ENCODE measurements at places on chromosomes 5 and 9.

DNA sequence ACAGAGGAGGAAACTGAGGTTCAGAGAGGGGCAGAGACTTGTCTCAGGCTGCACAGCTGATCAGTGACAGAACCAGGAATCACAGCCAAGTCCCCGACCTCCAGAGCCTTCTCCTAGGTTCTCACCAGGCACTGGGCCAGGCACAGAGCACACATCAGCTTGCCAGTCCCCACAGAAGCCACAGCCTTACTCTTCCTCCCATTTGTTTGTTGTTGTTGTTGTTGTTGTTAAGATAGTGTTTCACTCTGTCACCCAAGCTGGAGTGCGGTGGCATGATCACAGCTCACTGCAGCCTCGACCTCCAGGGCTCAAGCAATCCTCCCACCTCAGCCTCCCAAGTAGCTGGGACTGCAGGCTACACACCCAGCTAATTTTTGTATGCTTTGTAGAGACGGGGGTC lies 41.4 kb downstream of the NAIF1 start:
- no peak for DNase-seq

DNA sequence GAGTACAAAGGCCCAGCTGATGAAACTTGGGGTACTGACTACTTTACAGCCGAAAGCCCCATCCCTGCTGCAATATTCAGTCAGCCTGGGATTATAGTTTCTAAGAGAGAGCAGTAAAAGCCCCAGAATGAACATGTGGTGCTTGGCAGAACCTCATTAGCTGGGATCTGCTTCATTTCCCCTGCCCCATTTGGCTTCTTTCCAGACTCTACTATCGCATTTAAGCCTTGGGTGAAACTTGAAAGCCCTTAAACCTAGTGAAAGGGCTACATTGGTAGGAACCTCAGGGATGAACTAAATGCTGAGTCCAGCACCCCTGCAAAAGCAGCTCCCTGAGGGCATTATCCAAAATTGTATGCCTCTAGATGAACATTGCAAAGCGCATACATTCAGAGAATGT lies 631.1 kb downstream of the ACTL7B start:
- DNase-seq, result no peak

DNA sequence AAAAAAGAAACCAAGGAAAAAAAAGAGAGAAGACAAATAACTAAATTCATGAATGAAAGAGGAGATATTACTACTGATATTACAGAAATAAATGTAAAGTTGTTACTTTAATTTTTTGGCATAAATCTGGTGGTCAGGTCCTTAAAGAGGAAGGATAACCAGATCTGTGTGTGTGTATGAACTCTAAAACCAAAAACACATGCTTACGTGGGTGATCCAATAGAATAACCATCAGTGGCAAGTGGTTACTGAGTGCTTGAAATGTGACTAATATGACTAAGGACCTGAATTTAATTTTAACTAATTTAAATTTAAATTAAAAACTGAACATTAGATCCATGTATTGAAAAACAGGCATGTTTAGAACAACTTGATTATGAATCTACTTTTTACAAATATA lies 10.3 kb downstream of the SLC28A3 start:
- DNase-seq, result no peak

- DNase-seq, result no peak
Measured at GRCh38 chr5:180373870-180374269, 20.7 kb upstream of the GFPT2 start.

- no peak for DNase-seq
Measured at GRCh38 chr5:7395432-7395946, 449 bp upstream of the ADCY2 start.

DNA sequence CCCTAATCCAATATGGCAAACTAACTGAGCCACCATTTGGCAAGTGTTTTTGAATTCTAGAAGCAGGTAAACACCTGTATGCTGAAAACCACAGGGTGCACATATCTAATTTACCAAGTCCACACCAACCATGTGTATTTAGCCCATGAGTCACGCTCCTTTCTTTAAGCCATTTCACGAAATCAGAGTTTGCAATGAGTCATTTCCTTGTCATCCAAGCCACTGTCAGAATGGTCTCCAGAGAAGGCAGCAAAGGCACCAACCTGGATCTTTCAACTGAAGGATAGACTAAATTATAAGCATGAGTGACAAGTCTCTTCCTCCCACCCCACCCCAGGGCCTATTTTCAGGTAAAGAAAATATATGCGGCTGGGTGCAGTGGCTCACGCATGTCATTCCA lies 110.0 kb downstream of the PAX5 start:
- no peak for DNase-seq

DNA sequence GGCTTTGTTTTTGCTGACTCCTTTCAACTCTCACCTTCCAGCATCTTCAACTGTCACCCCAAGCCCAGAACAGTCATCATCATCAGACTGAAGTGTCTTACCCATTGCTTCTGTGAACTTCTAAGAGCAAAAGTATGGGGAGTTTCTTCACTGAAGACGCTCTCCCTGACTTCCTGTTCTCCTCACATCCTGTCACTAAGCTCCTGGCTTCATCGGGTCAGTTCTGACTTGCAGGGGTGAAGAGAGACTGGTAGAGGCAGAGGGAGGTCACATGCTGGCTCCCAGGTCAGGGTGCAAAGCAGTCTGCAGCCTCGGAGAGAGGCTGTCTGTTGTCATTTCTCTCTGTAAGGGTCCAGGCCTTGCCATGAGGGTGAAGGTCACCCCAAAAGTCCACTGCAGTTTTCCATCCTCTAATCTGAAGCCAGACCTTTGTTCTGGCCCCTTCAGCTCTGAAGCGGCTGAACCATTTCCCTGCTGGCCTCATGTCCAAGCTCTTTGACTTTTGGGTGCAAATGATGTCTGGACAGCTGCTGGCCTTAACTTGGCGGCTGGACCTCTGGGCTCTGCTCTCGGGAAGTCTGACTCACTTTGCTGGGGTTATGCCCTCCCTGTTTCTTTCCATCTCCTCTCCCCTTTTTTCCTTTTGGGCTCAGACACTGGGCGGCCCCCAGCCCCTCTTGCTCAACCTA lies 305.0 kb downstream of the RAB3C start:
- no peak for DNase-seq

DNA sequence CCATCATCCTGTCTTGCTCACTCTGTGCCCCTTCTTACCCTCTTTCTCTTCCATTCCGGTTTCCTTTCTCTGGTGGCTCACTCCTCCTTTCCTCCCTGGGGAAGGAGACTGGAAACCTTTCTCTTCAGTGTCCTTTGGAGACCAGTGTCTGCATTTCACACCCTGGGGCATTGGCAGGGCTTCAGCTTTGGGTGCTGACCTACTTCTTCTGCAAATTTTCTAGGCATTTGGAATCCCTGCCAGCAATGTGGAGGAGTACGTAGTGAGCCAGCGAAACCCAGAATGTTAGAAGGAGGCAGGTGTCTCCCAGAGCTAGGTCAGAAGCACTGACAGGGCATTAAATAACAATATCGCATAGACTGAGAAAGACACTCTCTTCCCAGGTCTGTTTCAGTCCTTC lies 122.2 kb downstream of the SLC28A3 start:
- no peak for DNase-seq

GRCh38 chr9:128470560-128470959 lies 14.8 kb downstream of the ODF2 start:
- no peak for DNase-seq

DNA sequence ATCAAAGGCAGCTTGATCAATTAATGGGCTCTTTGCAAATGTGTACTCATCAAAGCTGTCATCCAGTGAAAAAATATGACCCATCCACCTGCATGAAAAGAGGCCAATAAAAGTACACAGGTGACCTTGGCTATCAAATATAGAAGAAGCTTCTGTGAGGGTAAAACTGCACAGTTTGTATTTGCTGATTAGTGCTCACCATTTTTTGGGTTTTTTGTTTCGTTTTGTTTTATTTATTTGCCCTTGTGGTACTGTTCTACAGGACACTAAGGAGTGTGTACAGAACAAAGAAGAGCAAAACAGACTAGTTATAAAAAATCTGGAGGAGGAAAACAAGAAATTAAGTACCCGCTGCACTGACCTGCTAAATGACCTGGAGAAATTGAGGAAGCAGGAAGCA lies 101.3 kb downstream of the CNTLN start:
- DNase-seq, result no peak

- no peak for DNase-seq
Measured at GRCh38 chr9:125544988-125545651, 161.9 kb downstream of the MAPKAP1 start.

- no peak for DNase-seq
Measured at GRCh38 chr9:99300603-99301002, 78.5 kb downstream of the SEC61B start.

DNA sequence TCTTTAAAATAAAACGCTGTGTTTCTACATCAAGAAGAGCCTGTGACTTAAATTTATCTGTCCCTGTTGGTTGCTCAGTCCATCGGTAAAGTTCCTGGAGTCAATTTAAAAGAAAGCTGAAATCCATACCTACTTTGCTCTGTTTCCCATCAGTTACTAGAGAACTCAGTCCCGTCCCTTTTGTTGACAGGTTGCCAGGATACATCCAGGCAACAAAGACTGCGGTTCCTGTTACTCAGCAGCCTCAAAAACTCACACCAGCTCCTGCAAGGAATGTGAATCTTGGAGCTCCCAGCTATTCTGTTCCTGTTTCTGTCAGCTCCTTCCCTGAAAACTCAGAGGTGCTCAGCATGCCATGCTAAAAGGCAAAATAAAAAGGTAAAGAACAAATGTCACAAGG lies at the start of gene ZNF474:
ZNF474 (plus strand) TSS at position 241 of the 400 bp plus-strand sequence. CDS start 22,445 bp downstream, outside the sequence.
- no peak for DNase-seq

DNA sequence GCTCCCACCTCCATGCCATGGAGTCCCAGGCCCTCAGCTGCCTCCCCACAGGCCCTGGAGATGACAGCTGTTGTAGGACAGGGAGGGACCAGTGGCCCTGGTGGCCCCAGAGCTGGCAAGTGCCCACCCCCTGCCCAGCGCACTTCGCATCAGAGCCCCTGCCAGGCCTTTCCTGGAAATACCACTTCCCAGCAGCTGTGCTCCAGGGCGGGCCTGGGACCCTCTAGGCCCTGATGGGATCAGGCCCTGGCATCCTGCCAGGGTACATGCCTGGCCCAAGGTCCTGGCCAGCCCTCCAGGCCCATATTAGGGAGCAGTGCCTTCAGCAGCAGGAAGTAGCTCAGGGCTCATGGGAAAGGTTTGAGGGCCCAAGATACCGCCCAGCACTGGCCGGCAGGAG lies 2.5 kb downstream of the KCNT1 start:
- no peak for DNase-seq

GRCh38 chr9:32331240-32331639 lies 53.2 kb upstream of the ACO1 start:
- DNase-seq, result no peak

DNA sequence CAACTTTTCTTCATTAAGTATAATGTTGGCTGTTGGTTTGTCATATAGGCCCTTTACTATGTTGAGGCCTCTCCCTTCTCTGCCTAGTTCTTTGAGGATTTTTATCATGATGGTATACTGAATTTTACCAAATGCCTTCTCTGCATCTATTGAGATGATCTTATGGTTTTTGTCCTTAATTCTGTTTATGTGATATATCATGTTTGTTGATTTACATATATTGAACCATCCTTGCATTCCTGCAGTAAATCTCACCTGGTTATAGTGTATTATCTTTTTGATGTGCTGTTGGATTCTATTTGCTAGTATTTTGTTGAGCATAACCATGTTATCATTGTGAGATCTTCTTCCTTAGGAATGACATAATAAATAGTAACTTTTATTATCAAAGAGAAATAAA lies 362.9 kb downstream of the CCDC171 start:
- no peak for DNase-seq

DNA sequence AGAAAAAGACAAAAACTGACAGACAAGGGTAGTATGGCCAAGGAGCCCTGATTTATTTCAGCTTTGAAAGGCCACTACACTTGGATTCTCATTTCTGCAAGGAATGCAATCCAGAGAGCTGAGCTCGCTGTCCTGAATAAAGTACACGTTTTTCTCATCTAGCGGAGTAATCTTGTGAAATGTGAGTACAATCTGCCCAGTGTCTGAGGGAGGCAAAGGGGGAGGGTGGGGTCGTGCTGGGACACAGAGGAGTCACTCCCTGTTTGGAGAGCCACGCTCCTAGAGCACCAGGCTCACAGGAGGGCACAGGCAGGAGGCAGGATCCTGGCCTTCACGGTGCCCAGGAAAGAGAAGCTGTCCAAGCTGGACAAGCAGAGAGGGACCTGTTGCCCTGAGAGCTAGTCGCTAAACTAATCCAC lies 51.0 kb upstream of the IFNK start:
- DNase-seq, result no peak

Data from stimulated activated CD8-positive, alpha-beta memory T cell treated with anti-CD3 and anti-CD28 coated beads, Interleukin-7, amount 100 ng/mL, for 1 hour (primary cell).